Right lung (tissue), 10 donors: ENCODE measurements at places on chromosomes 5 and 9. TPM values are rescaled to one million over a fixed set of nuclear protein-coding genes. Genes with fewer than 3 reads are reported as not detected.

The PCDHB15 gene
- polyA plus RNA-seq, result 10.2 TPM

The DRD1 gene
- polyA plus RNA-seq, result 0.06 TPM

The GLT6D1 gene
- not detected for polyA plus RNA-seq

The PDGFRB gene
- 174 TPM for polyA plus RNA-seq

The ZBTB26 gene
- polyA plus RNA-seq, result 20.3 TPM

The SLC34A3 gene
- polyA plus RNA-seq, result 1.9 TPM

The THBS4 gene
- 5.8 TPM for polyA plus RNA-seq

The ENHO gene
- polyA plus RNA-seq, result 1.1 TPM

The ZNG1C gene
- polyA plus RNA-seq, result 26.5 TPM

The RAB3C gene
- 1.0 TPM for polyA plus RNA-seq

The SLC9A3 gene
- 3.5 TPM for polyA plus RNA-seq

The IL11RA gene
- 92.5 TPM for polyA plus RNA-seq

The CMBL gene
- 22.8 TPM for polyA plus RNA-seq

The C9orf152 gene
- 9.5 TPM for polyA plus RNA-seq

The C9orf153 gene
- polyA plus RNA-seq, result 0.54 TPM

The SLC36A3 gene
- polyA plus RNA-seq, result not detected

The AMBP gene
- polyA plus RNA-seq, result 2.4 TPM

The TMOD1 gene
- polyA plus RNA-seq, result 3.5 TPM

The PCDHA6 gene
- polyA plus RNA-seq, result 0.21 TPM

The TLX3 gene
- not detected for polyA plus RNA-seq

The RAD23B gene
- polyA plus RNA-seq, result 118 TPM

The RGS7BP gene
- 20.8 TPM for polyA plus RNA-seq

The DAPK1 gene
- 173 TPM for polyA plus RNA-seq

The LMAN2 gene
- 119 TPM for polyA plus RNA-seq

The CARD9 gene
- 1.0 TPM for polyA plus RNA-seq

The ENTPD8 gene
- polyA plus RNA-seq, result 0.54 TPM

The CDKN2A gene
- 0.31 TPM for polyA plus RNA-seq

The DIRAS2 gene
- 0.57 TPM for polyA plus RNA-seq

The NPM1 gene
- 2,466 TPM for polyA plus RNA-seq

The PFN3 gene
- not detected for polyA plus RNA-seq

The CCDC152 gene
- polyA plus RNA-seq, result 28.4 TPM

The PCDHGB6 gene
- 9.3 TPM for polyA plus RNA-seq

The CCL19 gene
- 0.67 TPM for polyA plus RNA-seq

The AFAP1L1 gene
- polyA plus RNA-seq, result 39.5 TPM

The MOB3B gene
- 15.8 TPM for polyA plus RNA-seq

The TMEM8B gene
- 27.1 TPM for polyA plus RNA-seq

The AGXT2 gene
- not detected for polyA plus RNA-seq

The ALDH1B1 gene
- polyA plus RNA-seq, result 19.3 TPM

The NAIF1 gene
- polyA plus RNA-seq, result 8.0 TPM

The PPP1R2B gene
- polyA plus RNA-seq, result 0.06 TPM

The PCDHA4 gene
- 0.33 TPM for polyA plus RNA-seq

The NUP188 gene
- 48.9 TPM for polyA plus RNA-seq

The TAF11L8 gene
- polyA plus RNA-seq, result not detected

The CFAP90 gene
- 7.4 TPM for polyA plus RNA-seq

The CA9 gene
- polyA plus RNA-seq, result 0.51 TPM

The GLRA1 gene
- polyA plus RNA-seq, result not detected

The PCDHGA12 gene
- polyA plus RNA-seq, result 3.4 TPM

The CNOT8 gene
- 89.9 TPM for polyA plus RNA-seq

The PRRT1B gene
- 9.0 TPM for polyA plus RNA-seq

The SHLD3 gene
- polyA plus RNA-seq, result 4.9 TPM

The ZNF462 gene
- 29.2 TPM for polyA plus RNA-seq

The RNF208 gene
- 10.8 TPM for polyA plus RNA-seq
